ENCODE measurements at places on chromosomes 4 and X.
A peak's percentile ranks its signal among the peaks of the same experiment; 100 is the strongest.

DNA sequence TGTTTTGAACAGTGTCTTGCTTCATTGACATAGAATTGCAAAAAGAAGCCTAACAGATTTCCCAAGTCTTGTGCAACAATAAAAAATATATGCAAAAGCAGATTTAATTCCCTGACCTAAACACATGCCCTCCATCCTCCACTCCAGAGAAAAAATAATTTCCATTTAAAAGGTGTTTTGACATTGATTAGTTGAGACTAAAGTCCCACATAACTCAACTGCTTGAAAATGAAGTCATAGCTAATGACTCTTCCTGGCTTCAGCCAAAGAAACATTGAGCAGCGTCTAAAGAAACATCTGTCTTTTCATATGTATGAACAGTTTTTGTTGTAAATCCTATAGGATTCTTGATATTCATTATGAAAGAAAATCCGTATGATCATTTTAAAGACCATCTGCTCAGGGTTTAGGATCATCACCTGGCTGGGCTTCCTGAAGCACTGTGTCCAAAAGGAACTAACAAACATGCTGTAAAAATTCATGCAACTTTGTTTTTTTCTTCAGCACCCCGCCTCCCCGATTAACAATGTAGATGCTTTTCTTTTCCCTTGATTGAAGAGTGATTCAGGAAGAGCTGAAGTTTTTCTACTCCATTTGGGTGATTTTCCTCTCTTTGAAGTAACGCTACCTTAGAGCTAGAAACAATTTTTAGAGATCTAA, 273.4 kb downstream of the HS3ST1 start:
- no peak for DNase-seq

- DNase-seq = no peak
Observed at GRCh38 chrX:13750204-13750603, 15.7 kb downstream of the OFD1 start.

GRCh38 chr4:130855533-130855932, 1759.6 kb downstream of the C4orf33 start:
- no peak for DNase-seq

DNA sequence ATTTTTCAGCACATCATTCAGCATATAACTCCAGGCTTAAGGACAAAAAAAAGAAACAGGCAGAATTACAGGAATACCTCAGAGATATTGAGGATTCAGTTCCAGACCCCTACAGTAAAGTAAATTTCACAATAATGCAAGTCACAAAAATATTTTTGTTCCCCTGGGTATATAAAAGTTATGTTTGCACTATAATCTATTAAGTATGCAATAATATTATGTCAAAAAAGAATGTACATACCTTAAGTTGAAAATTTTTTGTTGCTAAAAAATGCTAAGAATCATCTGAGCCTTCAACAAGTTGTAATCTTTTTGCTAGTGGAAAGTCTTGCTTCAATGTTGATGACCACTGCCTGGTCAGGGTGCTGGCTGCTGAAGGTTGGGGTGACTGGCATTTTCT, 2532.5 kb downstream of the ARAP2 start:
- no peak for DNase-seq

DNA sequence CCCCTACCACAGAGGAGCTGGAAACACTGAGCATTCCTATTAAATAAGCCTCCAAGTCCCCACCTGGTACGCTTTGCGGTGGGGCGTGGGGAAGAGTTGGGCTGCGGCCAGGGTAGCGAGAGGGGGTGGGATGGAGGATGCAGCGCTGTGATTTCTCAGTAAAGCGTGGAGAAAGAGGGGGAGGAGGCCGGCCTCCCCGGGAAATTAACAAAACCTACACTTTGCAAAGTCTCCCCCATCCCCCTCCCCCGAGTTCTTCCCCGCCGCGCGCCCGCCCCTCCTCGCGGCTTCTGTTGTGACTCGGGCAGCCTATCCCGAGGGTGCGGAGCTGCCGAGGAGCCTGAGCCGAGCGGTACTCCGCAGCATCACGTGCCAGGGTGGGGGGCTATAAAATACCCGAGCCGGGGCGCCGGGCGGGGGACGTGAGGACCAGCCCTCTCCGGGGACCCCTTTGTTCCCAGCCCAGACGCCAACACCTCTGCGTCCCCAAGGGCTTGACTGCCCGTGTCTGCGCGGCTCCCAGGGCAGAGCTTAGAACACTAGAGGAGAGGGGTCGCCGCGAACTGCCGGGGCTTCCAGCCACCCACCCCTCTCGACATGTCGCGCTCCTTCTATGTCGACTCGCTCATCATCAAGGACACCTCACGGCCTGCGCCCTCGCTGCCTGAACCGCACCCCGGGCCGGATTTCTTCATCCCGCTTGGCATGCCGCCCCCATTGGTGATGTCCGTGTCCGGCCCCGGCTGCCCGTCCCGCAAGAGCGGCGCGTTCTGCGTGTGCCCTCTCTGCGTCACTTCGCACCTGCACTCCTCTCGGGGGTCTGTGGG, at the start of gene GSX2:
TSS of gene GSX2 (plus strand) at position 416 of the 827 bp plus-strand sequence. CDS start at position 598, 182 bp downstream.
- no peak for DNase-seq

DNA sequence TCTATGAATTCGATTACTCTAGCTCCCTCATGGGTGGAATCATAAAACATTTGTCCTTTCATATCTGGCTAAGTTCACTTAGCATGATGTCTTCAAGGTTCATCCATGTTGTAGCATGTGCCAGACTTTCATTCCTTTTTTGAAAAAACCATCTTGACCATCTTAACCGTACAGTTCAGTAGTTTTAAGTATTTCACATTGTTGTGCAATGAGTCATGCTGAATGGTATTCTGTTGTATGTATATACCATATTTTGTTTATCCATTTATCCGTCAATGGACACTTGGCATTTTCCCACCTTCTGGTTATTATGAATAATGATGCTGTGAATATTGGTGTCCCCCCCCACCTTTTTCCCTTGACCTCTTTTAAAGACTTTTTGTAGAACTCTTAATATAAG, 72.4 kb upstream of the TLR2 start:
- DNase-seq = no peak

GRCh38 chr4:176843710-176844109, 51.0 kb upstream of the VEGFC start:
- DNase-seq = no peak

GRCh38 chr4:101806914-101807313, 16.4 kb downstream of the BANK1 start:
- DNase-seq = no peak

DNA sequence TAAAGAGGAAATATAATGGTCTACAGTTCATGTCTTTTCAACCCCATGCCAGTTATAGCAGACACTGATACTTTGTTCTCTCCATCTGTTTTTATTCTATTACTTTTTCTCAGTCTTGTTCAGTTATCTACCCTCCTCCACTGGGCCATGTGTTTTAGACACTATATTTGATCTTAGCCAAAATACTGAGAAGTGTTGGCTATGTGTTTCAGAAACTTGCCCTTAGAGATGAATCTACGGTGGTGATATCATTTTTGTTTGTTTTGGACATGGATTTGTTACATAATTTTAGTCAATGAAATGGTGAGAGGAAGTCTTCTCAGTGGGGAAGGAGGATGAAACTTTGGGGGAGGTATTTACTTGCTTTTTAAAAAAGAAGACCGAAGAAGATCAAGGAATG, 211.5 kb upstream of the DDX53 start:
- DNase-seq = no peak

GRCh38 chrX:46687619-46688018, 71.3 kb downstream of the SLC9A7 start:
- DNase-seq = no peak

- DNase-seq = no peak
Observed at GRCh38 chrX:118348186-118348810, 2.4 kb downstream of the WDR44 start.

- DNase-seq = no peak
Observed at GRCh38 chr4:142168181-142168580, 531.8 kb downstream of the IL15 start.

DNA sequence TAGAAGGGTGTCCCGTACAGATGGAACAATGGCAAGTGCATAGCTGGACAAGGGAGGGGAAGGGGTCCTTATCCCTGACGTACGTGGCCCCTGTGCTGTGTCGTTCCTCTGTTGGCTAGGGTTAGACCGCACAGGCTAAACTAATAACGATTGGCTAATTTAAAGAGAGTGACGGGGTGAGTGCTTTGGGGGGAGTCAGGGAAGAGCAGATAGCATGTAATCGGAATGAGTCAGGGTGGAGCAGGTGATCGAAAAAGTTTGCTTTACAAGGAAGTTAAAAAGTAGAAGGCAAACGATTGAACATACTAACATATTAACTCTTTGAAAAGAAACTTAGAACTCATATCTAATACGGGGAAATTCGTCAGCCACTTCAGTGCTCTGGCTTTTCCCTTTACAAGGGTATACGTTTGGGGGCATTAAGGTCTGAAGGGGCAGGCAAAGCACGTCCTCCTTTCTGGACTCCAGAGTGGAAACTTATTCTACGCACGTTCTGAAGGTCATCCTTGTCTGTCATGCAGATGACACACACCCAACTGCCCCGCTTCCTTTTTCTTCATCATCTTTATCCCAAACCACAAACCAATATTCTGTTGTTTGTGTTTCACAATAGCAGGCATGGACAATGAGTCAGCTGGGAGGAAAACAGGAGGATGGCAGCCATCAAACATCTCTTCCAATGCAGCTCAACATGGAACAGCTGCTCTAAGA, 10.2 kb upstream of the CRLF2 start:
- no peak for DNase-seq

- no peak for DNase-seq
Observed at GRCh38 chrX:129360175-129360574, 163.1 kb downstream of the SMARCA1 start.

DNA sequence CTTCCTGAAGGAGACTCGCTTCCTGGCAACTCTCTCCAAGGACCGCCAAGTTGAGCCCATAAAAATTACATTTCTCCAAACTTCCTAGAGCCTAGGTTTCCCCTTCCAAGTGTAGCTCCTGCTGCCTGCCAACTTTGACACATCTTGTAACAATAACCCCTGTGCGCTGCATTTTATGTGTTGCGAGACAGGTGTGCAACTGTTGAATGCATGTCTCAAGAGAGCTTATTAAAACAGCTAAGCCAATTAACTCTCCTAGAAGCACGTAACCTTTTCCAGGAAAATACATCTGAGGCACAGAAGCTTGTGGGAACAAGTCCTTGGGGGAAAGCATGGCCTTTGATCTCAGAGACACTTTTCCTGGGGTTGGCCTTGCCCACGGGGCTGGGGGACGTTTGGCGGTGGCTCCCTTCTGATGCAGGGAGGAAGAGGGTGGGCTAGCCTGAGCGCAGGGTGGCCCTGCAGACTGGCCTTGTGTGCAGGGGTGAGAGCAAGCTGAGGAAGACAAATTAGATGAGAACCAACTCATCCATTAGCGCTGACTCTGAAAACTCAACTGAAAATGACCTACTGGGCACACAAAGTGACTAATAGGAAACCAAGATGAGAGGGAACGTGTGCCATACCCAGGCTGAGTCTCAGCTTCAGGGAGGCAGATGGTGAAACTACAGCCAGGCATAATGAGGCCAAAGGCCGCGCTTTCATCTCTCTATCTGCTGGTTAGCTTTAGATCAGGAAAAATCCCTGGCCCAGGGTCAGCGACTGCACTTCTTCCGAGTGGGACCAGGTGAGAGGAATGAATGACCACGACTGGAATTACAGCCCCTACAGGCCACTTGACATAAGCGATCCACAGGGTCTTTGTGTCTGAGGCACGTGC, 75.3 kb downstream of the ENPP6 start:
- DNase-seq = no peak

- no peak for DNase-seq
Observed at GRCh38 chrX:23980011-23980441, 47.0 kb downstream of the KLHL15 start.

GRCh38 chr4:80268936-80269335, 2.5 kb downstream of the FGF5 start:
- DNase-seq = no peak

- DNase-seq = no peak
Observed at GRCh38 chr4:153143527-153144348, 60.5 kb upstream of the TRIM2 start.

DNA sequence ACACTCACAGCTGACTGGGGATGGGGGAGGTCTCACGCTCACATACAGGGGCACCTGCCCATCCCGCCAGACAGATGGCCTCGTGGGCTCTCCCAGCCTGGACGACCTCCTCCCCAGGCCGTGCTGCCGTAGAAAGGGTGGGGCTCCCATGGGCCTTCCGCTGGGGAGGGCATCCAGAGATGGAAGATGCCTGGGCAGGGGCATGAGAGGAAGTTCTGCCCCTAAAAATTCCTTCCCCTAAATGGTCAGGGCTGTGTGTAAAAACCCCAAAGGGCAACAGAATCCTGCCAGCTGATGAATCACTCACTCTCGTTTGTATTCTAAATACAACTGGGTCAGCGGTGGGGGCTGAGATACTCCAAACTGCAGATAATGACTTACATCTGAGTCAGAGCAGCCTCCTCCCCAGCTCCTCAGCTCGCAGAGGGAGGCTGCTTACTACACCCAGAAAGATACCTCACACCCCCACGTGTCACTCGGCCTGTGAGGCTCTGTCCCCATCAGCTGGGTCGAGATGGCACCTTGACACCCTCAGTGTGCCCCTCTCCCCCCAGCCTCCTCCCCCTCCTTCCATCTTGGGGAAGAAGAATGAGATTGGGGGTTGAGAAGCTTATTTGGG, 10.1 kb downstream of the WDR1 start:
- peak; percentile 55 for DNase-seq

DNA sequence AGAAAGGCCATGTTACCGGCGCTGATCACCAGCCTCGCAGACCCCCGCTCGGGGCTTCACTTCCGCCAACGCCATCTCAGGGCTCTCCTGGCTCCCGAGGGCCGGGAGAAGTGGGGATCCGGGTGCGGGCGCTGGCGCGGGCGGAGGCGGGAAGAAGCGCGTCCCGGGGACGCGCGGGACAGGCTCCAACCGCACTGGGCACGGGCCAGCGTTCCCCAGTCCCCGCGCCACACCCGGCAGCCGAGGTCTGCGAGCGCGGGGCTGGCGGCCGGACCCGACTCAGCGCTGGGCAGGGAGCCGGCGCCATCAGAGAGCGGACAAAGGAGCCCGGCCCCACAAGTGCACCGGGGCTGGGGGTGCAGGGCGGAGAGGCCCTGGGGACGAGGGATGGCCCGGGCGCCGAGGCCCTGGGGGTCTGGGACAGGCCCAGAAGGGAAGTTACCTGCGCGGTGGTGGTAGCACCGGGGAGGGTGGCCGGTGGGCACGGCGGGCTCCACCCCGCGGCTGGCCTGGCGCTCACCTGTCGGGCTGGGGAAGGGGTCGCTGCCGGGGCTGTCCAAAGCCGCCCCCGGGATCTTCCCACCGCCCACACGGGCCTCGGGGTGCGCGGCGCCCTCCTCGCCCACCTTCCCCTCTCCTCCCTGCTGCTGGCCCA, 449 bp downstream of the CTPS2 start:
- DNase-seq = no peak

DNA sequence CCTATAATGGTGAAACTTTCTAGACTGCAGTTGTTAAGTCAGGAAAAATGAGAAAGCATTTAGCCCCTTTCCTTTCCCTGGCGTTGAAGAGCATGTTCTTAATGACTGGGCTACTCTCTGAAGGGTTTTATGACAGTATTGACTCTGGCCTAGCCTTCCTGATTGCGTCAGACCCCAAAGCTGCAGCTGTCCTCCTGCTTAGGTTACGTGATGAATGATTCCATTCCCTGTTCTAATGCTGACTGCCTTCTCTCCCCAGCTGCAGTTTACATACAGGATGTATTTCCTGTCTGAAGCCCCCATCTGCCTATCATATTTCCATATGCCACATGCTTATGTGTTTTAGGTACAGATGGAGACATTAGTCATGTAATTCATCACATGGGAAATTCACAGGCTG, 105.8 kb upstream of the EGFL6 start:
- DNase-seq = no peak

- no peak for DNase-seq
Observed at GRCh38 chr4:160319221-160319867, 1216.5 kb downstream of the RAPGEF2 start.

Measured in stimulated activated CD8-positive, alpha-beta memory T cell treated with anti-CD3 and anti-CD28 coated beads, Interleukin-2, amount 100 ng/mL, for 1 hour (primary cell).